A375 (cell line): ENCODE measurements at places on chromosomes 2 and 18. TPM values are rescaled to one million over a fixed set of nuclear protein-coding genes. Genes with fewer than 3 reads are reported as not detected.

Gene SLC4A5
- total RNA-seq = 0.16 TPM in 1 of 2 replicates, not detected in the other

Gene HOXD3
- total RNA-seq = 0.90 and 2.7 TPM in 2 replicates

Gene GBX2
- 1.4 and 1.5 TPM in 2 replicates for total RNA-seq

Gene TGFA
- total RNA-seq = 193 and 202 TPM in 2 replicates

Gene CFC1
- not detected in 2 replicates for total RNA-seq

Gene CCDC121
- total RNA-seq = 1.8 and 3.5 TPM in 2 replicates

Gene INO80C
- total RNA-seq = 5.6 and 9.5 TPM in 2 replicates

Gene GALNT14
- total RNA-seq = 27.8 and 28.3 TPM in 2 replicates
